ENCODE measurements at places on chromosomes 2 and 18.

DNA sequence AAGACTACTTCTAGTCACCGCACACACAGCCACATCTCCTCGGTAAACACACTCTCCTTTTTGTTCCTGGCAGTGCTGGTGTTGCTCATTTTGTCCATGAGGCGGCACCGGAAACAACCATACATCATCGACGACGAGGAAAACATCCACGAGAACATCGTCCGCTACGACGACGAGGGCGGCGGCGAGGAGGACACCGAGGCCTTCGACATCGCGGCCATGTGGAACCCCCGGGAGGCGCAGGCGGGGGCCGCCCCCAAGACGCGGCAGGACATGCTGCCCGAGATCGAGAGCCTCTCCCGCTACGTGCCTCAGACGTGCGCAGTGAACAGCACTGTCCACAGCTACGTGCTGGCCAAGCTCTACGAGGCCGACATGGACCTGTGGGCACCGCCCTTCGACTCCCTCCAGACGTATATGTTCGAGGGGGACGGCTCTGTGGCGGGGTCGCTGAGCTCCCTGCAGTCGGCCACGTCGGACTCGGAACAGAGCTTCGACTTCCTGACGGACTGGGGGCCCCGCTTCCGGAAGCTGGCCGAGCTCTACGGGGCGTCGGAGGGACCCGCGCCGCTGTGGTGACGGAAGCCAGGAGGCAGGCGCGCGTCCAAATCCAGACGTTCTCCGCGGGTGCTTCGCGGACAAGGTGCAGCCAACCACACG lies 221.0 kb downstream of the CDH20 start:
- peak; percentile 41 for DNase-seq

GRCh38 chr18:64409511-64409910 lies 260.6 kb upstream of the LINC00305 start:
- no peak for DNase-seq

DNA sequence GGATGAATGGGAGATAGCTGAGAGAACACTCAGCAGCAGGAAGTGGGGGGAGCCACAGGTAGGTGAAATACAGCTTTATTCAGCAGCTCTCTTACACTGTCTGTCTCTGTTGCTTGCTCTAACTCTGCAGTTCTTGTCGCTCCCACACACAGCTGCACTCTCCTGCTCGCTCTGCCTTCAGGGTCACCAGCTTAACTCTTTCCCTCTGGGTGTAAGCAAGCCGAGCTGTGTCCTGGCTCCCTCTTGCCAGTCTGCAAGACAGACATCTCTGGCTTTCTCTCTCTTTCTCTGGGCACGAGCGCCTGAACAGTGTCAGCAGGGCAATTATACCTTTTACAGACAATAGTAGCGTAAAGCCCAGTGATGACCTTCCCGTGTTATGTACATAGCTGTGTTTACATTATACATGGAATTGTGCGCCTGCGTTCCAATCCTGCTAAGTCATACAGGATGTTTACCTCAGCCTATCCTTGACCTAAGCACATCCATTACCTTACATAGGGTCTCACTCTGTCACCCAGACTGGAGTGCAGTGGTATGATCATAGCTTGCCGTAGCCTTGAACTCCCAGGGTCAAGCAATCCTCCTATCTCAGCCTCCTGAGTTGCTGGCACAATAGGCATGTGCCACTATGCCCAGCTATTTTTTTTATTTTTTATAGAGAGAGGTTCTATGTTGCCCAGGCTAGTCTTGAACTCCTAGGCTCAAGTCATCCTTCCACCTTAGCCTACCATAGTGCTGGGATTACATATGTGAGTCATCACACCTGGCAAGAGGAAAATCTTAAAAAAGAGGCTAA lies 57.8 kb upstream of the CHN1 start:
- no peak for DNase-seq

- no peak for DNase-seq
Measured at GRCh38 chr18:61852496-61852895, 40.3 kb downstream of the RNF152 start.

DNA sequence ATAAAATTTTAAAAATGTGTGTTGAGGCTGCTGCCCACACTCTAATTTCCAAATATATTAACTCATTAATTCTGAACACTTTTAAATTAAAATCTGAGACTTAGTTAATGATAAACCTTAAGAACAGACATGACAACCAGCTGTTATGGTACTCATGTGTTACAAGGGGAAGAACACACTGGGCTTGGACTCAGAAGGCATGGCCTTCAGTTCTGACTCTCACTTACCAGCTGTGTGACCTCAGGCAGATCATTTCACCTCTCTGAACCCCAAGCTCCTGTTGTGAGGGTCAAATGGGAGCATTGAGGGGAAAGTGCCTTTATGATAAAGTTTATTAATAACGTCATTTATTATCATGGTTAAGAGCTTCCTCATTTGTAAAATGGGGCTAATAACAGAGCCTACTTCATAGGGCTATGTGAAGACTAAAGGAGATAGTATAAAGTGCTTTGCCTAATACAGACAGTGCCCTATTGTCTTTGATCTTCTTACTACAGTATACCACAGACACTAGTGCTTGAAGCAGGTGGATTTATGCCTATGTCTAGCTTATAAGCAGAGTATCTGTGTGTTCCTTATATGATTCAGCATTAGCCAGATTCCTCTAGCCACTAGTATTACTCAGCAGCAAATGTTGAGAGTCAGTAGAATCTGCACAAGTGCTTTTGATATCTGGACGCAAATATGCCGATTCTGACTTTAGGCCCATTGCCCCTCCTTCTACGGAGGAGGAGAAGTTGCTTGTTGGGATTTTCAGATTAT lies 99.6 kb downstream of the SGPP2 start:
- DNase-seq = no peak

DNA sequence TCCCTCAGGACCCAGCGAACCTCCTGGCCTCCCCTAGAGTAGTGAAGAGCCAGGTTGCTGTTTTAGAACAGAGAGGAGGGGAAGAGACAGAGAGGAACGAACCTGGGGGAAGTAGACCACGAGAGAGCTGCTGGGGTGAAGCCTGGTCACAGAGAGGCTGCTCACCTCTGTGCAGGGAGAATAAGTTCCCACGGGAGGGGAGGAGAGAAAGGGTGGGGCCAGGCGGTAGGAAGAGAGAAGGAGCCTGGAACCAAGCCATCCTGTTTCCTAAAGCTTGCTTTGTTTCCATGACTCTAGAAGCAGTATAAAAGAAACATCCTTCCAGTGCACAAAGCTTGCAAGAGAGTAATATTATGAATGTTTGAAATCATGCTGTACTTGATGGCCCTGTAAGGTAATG lies 147.9 kb downstream of the MYT1L start:
- DNase-seq = no peak

- peak; percentile 26 for DNase-seq
Measured at GRCh38 chr2:65746931-65747675, 314.7 kb upstream of the SPRED2 start.

DNA sequence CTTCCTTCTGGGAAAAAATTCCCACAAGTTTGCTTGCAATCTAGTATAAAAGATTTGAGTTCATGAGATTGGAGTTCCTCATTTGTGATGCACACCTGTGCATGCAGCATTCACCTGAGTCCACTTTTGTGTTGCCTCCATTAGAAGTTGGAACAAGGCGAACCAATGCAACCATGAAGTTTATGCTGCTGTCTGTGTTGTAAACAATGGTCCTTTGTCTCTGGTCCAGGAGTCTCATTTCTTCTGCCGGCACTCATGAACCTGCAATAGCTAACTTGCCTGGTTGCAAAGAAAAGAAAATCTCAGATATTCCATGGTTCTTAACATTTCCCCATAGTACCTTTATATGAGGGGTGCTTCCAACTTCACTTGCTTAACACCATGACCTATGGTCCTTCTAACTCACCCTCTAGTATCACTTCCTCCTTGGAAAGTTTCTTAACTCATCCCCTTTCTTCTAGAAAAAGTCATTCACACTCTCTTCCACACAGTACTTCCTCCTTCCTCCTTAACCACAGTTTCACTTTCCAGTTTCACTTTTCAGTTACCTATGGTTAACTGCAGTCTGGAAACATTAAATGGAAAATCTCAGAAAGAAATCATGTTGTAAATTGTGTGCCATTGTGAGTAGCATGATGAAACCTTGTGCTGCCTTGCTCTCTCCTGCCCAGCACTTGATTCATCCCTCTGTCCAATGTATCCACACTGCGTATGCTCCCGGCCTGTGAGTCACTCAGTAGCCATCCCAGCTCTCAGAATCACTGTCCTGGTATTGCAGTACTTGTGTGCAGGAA lies 128.8 kb upstream of the TRIB2 start:
- DNase-seq = no peak

DNA sequence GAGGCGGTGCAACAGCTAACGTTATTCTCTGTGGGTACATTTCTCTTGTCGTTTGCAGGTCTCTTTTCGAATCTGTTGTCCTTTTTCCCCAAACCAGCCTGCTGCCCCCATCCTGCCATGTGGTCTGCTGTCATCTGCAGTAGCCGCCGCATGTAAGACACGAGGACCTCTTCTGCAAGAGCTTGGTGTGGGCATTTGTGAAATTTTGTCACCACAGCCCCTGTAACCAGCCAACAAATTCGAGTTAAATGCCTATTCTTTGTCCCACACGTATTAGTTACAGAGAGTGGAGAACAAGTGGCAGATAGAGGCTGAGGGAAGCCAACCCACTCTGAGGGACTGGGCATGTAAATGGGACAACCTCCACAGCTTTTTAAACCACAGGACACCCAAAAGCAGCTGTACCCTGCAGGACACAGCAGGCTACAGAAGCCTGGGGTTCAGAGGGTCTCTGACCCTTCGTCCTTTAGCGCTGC lies 35.0 kb downstream of the ITGA6 start:
- DNase-seq = no peak

DNA sequence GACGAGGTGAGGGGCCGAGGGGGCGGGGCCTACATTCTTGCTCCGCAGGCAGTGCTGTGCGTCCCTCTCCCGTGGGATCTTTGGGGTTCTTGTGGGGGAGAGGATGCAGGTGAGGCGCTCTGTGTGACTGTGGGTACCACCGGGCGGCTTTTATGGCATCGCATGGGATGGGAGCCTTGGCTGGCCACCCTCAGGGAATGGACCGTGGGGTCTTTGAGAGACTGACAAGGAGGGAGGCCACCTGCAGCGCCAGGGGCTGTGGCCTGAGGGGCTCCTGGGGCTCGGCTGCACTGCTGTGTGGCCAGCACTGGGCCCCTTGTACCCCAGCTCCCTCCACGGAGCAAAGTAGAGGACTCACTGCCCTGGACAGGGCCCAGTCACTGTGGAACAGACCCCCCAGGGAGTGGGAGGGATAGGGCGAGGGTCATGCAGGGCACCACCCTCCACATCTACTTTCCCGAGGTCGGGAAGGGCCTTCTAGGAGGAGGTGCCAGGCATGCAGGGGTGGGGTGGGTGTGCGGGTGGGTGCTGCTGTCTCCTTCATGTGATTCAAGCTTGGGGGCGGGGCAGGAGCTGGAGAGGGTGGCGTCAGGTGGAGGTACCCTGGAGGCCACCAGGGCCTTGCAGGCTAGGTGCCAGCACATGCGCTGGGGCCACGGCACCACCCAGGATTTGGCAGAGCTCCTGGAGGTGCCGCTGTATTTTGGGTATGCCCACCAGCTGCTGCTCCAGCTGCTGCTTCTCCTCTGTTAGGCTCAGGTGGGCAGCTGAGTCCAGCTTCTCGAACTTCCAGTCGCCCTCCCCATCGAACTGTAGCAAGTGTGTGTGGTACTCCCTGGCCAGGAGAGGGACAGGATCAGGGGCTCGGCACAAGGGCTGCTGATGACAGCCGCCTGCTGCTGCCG lies 1072.4 kb downstream of the RPIA start:
- peak; percentile 12 for DNase-seq

GRCh38 chr2:217873371-217873770 lies 129.4 kb downstream of the TNS1 start:
- DNase-seq = no peak

DNA sequence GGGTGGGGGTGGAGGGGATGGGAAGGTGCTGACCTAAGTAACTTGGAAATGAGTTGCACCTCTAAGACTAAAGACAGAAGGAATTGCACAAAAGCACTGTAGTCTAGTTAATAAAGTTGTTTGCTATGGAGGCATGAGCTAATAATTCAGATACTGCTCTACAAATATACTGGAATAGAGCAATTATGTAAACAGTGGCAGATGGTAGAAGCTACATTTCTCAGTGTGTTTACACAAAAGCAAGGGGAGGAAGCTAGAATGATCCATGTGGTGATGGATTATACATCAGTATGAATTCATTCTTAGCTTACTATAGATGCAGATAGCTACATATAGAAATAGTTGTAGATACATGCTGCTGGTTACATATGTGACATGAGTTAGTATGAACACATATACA lies 27.6 kb upstream of the UBE2F start:
- DNase-seq = no peak
